ENCODE measurements at places on chromosomes 3 and 15. TPM values are rescaled to one million over a fixed set of nuclear protein-coding genes. Genes with fewer than 3 reads are reported as not detected.

GPR156 gene
- total RNA-seq, result 0.40 TPM

MAP3K13 gene
- total RNA-seq, result 17.6 TPM

CPNE9 gene
- not detected for total RNA-seq

CHRM5 gene
- under 0.01 TPM for total RNA-seq

UTS2B gene
- 0.66 TPM for total RNA-seq

TMEM212 gene
- total RNA-seq, result not detected

SYNPR gene
- total RNA-seq, result not detected
